ENCODE measurements at places on chromosomes 6 and 20.
A peak's percentile ranks its signal among the peaks of the same experiment; 100 is the strongest.

DNA sequence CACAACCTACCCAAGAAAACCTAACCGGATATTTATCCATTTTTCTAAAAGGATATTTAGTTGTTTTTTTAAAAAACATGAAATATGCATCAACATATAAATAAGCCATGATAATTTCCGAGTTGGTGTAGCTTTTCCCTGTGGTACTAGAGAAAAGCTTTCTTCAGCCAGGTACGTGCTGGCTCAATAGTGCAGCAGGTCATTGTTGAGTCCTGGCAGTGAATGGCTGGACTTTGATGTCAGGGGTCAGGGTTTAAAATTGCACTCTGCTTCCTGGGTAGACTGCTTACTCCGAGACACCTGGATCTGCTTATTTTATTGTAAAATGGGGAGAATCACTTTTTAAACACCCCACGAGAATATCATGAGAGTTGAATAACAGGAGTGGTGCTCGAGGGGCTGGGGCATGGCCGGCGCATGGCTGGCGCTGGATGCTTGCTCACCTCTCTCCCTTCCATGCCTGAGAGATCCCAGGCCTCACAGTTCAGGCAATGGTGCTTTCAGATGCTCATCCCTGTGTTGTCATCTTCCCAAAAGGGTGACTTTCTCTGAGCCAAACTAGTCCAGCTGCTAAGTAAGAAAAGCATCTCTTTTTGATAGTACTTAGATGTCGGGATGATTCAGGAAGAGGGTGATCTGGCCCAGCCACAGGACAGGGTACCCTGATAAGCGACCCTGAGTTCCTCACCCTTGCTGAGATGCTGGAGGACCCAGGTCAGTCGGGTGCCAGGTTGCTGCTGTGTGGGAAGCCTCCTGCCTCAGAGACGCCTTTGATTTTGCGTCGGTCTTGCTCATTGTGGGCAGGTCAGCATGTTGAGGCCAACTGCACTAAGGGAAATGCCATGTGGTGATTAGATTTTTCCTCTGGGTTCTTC is 269.1 kb upstream of the FOXQ1 start:
- DNase-seq = no peak

GRCh38 chr20:19880256-19881079 is 122.4 kb downstream of the RIN2 start:
- peak; percentile 71 for DNase-seq

DNA sequence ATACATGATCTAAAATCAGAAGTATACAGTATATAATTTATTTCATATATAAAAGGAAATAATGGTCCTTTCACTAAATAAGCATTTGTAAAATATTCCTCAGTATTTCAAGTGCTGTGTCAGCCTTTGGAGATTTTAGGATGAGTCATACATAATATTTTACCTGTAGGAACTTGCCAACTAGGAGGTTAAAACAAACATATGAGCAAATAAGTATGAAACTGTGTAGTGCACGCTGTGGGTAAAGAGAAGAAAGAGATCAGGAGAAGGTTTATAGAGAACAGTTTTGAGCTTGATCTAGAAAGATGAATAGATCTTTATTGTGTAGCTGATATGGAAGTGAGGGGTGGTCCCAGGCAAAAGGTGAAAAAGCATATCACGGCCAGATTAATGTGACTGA is 169.9 kb upstream of the RNF217 start:
- no peak for DNase-seq

DNA sequence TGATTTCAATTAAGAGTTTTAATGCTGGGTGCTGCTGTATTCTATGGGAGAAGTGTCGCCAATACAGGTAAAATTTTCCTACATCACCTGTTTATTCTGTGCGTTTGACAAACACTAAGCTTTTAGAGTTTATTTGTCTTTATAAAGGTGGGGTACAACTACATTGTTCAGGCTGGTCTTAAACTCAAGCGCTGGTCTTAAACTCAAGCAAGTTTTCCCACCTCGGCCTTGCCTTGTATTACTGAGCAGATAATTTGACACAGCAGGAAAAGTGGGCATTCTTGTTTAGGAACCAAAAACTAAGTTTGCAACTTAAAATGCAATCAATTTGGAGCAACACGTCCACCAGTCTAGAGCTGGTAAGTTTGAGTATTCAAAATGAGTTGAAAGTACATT is 112.9 kb upstream of the BTN3A2 start:
- DNase-seq = no peak

DNA sequence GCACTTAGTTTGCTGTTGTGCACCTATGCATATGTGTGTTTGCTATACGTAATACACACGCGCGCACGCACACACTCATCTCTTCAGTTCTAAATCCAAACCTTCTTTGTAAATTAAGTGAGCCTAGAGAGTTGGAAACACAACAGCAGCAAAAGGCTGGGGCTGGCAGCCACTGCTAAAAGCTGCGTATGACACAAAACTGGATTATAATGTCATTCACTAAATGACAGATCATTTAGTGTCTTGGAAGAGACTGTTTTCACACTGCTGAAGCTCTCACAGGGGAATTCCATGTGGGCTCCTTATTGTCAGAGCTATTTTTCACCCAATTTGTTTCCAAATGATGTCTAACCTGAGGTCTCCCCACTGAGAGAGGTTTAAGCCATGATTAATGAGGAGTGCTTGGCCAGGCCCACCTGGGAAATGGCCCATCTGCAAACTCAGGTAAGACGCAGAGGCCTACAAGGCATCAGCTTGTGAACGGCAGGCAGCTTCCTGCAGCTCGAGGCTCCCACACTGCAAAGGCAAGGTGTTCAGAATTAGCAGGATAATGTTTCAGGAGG is 94.2 kb downstream of the OLIG3 start:
- DNase-seq = no peak

- DNase-seq = no peak
These were observed at the start of gene CST8 for GRCh38 chr20:23490817-23491216. TSS of gene CST8 (plus strand) at chr20:23491117. CDS start at chr20:23491668, 551 bp downstream.

DNA sequence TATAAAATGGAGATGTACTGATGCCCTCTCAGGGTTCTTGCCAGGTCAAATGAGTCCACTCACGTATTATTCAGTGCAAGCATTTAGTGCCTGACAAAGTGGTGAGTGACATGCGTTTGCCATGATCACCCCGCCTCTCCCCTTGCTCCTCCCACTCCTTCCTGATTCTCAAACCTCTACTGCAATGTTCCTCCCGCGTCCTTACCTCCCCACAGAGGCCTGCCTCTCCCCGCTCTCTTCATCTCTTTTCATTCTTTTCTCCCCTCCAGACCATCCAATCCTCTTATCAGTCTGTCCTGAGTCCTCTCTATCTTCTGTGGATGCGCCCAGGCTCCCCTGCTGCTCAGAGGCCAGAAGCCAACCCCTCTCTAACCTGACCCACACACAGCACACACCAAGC is 40.7 kb downstream of the KCNK5 start:
- DNase-seq = no peak

- DNase-seq = peak; percentile 44
These were observed 18.0 kb downstream of the TUBB2A start for GRCh38 chr6:3139090-3139903.

DNA sequence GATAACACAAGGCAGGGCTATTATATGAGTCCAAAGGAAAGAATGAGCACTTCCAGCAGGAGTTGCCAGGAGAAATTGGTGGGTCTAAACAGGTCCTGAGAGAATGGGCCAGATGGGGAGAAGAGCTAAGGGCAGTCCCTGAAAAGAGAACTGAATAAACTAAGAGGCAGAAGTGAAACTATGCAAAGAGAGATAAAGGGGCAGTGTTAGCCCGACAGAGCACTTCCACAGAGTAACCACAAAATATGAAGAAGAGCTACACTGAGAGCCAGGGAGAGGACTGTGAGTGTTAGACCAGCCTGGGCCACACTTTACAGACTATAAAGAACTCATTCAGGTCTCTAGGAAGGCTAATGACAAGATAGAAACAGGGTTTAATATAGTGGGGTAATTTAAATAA is 43.8 kb downstream of the RALGAPA2 start:
- peak; percentile 4 for DNase-seq

DNA sequence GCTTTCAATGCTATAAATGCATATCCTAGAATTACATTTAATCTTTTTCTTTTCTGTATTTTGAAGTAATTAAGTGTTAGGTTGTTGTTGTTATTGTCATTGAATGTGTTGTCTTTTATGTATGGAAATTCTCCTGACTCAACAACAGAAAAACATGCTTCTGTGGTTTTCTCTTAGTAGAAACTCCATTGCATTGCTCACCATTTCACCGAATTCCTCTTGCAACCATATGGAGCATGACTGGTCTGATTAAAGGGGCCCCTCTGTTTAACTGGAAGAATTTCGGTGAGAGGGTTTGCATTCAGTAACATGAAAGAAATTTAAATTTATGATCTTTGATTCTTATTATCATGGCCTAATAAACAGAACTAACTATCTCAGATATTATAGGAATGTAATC is 454.3 kb upstream of the JARID2 start:
- DNase-seq = no peak

GRCh38 chr6:167331565-167331964 is 6.7 kb downstream of the TTLL2 start:
- DNase-seq = no peak

DNA sequence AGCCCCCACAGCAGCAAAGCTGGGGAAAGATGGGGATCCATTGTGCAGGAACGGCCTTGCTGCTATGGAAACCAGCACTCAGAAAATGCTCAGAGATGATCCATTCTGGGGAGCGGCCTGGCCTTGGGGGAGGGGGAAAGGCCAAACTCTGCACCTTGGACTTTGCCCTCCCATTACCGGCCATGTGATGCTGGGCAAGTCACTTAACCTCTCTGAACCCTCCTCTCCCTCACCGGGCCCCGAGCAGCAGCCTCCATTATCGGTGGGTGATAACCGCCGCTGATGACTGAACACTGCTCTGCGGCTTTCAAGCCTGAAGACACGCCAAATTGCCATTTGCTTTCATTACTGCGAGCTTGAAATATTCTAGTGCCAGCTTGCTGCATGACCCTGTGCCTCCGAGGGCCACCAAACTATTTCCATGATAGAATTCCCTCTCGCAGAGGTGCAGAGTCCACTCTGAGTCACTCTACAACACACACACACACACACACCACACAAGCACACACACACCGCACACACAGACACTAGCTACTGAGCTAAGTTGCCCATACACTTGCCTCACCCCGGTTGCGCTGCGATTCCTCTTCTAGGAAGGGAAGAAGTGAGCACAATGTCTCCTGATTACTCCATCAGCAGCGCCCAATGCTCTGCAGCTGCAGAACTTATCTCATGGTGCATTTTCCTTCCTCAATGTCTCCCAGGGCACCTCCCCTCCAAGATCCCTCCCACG is 20.6 kb upstream of the SIRPA start:
- peak; percentile 39 for DNase-seq

GRCh38 chr20:41072190-41072863 is 43.7 kb downstream of the TOP1 start:
- peak; percentile 84 for DNase-seq

GRCh38 chr6:12309070-12309469 is 18.9 kb downstream of the EDN1 start:
- no peak for DNase-seq

DNA sequence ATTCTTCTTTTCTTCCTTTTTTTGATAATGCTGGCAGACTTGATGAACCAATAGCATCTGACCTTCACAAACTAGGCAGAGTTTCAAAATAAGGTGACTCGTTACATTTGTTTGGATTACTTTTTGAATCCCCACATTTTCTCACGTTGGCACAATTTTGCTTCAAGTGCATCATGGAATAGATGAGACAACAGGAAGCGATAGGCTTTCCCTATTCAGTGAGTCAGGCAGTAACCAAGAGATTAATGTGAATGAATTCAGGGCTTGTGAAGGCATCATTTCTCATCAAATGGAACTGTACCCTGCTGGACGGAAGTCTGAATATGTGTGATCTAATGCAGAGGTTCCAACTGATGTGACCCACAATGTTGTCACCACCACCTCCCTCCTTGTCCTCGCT is 10.7 kb downstream of the RFPL4B start:
- peak; percentile 73 for DNase-seq

GRCh38 chr6:19879663-19880062 is 42.5 kb downstream of the ID4 start:
- no peak for DNase-seq

DNA sequence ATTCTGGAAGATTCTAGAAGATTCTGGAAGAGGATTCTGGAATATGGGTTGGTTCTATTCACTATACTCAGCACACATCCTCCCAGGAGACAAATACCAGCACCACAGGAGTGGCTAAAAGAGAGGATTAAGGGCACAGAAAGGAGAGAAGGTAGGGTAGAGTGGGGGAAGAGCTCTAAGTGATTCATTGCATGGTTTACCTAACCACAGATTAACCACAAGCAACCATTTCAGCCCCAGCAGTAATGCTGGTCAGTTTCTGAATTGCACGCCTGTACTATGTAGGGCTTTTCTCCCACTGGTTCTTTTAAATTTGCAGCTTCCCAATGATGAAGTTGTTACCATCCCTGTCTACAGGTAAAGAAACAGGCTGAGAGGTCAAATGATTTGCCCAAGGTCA is 192.7 kb upstream of the PMEPA1 start:
- peak; percentile 2 for DNase-seq

GRCh38 chr20:20465252-20465651 is 97.3 kb downstream of the INSM1 start:
- no peak for DNase-seq

DNA sequence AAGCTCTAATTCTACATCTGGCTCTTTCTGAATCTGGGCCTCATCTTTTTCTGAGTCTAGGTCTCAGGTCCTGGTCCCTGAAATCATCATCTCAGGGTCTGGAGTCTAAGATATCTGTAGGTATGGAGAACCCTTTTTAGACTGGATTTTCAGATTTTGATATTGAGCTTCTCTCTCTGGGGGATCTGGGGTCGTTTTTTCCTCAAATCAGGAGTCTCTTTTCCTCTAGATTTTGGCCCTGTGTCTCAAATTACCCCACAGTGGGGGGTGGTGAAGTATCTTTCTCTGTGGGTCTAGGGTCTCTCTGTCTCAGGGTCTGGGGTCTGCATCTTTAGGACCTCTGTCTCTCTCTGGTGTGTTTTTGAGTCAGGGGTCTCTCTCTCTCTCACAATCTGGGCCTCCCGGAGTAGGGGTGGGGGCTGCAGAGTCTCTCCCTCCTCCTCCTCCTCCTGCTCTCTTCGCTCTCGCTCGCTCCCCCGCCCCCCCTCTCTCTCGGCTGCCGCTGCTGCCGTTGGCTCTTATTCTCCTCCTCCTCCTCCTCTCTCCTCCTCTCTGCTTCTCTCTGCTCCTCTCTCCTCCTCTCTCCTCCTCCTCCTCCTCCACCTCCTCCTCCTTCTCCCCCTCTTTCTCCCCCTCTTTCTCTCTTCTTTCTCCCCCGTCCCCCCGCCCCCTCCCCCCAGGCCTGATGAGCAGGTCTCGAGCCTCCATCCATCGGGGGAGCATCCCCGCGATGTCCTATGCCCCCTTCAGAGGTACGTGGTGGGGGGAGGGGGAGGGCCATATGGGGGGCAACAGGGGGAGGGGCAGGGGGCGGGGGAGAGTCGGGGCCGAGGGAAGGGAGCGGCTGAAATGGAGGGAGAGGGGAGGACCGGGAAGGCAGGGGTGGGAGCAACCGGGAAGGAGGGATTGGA is at the start of gene SYNGAP1:
Gene SYNGAP1, plus strand, starts transcription at position 486 of the 911 bp plus-strand sequence. Its CDS starts 200 bp downstream, at position 686.
- peak; percentile 68 for DNase-seq

GRCh38 chr6:150636808-150637207 is 37.1 kb downstream of the PLEKHG1 start:
- no peak for DNase-seq

GRCh38 chr20:44195605-44196004 is 8.6 kb upstream of the JPH2 start:
- no peak for DNase-seq

GRCh38 chr6:166434336-166434735 is 51.6 kb upstream of the MPC1 start:
- no peak for DNase-seq

- peak; percentile 17 for DNase-seq
These were observed 68.0 kb downstream of the CLVS2 start for GRCh38 chr6:123064038-123064437.
